ENCODE measurements at places on chromosomes 1 and 21.

- no peak for DNase-seq
Measured at GRCh38 chr1:217369996-217370551, 260.8 kb downstream of the GPATCH2 start.

DNA sequence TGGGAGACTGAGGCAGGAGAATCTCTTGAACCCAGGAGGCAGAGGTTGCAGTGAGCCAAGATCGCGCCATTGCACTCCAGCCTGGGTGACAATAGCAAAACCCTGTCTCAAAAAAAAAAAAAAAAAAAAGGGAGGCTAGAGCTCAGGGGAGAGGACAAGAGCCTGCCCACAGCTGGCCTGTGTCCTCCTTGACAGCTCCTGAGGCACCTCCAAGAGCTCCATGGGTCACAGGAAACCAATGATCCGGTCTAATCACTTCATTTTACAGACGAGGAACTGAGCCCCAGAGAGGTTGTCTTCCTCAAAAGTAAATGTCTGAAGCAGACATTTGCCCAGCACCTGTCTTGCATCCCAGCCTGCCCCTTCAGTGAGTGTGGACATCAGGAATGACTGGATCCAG, 49.4 kb downstream of the NID1 start:
- DNase-seq: no peak

DNA sequence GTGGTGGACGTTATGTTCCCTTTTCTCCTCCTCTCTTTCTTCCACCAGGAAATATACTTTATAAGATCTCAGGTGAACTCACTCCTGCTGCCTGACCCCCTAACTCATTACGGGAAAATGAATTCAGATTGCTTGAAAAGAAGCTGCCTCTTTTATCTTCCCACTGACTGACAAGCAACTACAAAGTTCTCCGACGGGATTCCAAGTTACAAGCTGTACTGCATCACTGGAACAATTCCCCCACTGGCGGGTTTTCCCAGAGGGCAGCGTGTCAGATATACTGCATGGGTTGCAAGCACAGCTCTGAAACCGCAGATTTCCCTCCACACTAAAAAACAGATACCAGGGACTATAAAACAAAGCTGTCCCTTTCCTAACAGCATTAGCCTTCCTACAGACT, 390.6 kb downstream of the KCTD3 start:
- DNase-seq: no peak

GRCh38 chr1:77012066-77012465, 144.8 kb downstream of the ST6GALNAC5 start:
- no peak for DNase-seq

DNA sequence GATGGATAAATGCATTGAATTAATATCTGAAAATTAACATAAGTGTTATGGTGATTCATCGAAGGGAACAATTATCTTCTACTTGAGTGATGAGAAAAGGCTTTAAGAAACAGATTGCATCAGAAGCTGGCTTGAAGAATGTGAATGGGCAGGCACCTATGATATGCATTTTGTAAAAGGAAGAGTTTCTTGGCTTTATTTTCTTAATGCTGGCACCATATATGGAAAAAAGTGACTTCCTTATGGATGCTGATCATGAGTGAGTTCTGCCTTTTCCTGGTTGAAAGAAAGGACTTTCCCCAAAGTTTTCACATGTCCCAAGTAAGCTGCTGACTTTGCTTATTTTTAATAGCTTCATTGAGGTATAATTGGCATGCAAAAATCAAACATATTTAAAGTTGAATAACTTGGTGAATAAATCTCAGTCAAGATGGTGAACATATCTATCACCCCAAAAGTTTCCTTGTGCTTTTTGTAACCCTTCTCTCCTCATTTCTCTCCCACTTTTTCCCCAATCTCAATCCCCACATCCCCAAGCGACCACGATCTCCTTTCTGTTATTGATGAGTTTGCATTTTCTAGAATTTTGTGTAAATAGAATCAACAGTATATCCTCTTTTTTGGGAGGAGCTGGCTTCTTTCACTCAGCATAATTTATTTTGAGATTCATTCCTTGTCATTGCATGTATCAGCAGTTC, 74.2 kb downstream of the SPATA46 start:
- no peak for DNase-seq

DNA sequence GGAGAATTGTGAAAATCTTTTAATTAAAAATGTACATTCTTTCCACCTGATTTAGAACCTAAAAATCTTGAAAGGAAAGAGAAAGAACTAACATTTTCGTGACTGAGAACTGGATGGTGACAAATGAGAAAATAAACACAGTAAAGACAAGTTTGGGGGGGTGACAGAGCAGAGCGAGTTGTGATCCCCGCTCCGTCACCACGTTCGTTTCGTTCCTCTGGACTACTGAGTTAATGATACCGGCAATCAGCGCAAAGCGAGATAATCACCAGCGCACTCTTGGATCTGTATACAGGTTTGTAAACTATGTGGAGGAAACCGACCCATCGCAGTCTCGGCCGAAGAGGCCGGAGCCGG, 31.2 kb upstream of the CFAP126 start:
- DNase-seq: no peak

GRCh38 chr1:117911051-117911450, 18.4 kb downstream of the GDAP2 start:
- DNase-seq: no peak

- no peak for DNase-seq
Measured at GRCh38 chr21:46557469-46557868, 47.4 kb downstream of the S100B start.

DNA sequence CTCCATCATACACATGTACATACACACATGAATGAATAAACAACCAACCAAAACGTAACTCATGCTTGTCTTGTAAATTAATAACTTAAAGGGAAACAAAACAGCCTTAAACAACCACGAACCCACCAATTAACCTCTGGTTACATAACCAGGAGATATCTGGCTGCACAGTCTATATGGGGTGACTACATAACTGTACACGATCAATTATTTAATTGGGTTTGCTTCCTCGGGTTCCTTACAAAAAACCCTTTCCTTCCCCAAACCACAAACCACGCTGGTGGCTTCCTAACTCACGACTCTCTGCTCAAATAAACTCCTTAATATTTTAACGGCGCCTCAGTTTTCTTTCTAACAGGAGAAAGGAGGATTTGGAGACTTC, 744 bp downstream of the ZNF670 start:
- no peak for DNase-seq

GRCh38 chr1:215523128-215523861, 43.8 kb upstream of the KCTD3 start:
- DNase-seq: no peak

DNA sequence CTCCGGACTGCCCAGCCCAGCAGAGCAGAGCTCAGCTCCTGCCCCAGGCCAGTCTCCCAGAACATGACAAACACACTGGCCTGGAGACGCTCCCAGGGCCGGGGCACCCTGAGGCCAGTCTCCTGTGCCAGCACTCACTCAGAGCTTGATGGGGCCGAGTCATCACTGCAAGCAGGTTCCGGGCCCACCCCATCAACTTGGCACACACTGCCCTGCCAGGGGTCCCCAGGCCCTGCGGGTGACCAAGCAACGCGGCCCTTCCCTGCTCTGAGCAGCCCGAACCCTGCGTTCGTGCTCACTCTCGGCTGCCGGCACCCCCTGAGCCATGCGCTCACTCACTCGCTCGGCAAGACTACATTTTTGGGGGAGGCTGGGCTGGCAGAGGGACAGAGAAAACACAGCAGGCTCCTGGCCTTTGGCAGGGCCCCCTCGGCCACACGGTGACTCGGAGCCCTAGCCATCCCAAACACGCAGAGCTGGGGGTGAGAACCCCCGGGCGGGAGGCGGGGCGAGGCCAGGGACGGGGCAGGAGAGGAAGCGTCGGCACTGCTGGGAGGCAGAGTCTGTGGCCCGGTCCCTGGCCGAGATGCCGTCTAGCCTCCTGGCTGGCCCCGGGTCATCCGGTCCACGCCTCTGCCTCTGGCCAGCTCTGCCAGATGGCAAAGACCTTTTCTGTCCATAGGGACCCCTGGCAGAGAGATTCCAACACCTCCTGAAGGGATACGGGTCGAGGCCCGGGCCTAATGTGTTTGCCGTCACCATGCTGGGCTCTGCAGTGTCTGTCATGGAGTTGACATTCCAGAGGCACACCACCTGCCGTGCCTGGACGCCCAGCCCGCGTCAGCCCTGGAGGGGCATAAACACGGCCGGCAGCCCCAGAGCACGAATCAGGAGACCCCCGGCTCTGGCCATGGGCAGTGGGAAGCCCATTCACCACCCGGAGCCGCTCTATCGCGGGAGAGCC, 68.0 kb downstream of the MEGF6 start:
- DNase-seq: peak; percentile 25

DNA sequence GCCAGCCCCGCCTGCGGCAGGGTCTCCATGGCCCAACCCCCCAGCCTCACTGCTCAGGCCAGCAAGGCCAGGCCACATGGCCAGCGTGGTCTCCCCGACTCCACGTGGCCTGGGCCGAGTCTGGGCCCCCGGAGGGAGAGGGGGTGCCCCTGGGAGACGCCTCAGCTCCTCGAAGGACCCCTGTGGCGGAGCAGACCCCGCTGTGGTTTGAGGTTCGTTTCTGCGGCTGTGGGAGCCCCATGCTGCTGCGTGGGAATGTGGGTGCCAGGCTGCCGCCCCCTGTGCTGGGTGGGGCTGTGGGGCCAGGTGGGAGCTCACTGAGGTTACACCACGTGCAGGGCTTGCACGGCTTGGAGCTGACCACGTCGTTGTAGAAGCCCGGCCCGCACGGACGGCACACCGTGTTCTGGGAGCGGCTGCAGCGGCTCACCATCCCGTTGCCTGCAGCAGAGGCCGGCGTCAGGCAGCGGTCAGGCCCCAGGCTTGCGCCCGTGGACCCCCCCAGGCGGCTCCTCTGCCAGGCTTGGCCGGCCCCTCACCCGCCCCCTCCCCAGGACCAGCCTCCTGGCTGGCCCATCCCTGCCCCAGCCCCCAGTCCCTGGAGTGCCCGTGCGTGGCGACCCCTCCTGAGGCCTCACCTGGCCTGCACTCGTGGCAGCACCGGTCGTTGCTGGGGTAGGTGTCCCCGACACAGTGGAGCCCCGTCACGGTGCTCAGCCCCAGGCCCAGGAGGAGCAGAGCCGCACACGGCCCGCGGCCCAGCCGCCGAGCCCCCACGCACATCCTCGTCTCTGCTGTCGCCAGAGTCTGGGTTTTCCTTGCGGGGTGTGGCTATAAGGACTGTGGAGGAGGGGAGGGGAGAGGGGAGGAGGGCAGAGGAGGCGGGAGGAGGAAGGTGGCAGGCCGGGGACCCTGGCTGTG, at the start of gene TNFRSF4:
TNFRSF4 (minus strand) TSS at position 809 of the 921 bp plus-strand sequence; CDS start at position 783, 26 bp downstream.
- DNase-seq: no peak

DNA sequence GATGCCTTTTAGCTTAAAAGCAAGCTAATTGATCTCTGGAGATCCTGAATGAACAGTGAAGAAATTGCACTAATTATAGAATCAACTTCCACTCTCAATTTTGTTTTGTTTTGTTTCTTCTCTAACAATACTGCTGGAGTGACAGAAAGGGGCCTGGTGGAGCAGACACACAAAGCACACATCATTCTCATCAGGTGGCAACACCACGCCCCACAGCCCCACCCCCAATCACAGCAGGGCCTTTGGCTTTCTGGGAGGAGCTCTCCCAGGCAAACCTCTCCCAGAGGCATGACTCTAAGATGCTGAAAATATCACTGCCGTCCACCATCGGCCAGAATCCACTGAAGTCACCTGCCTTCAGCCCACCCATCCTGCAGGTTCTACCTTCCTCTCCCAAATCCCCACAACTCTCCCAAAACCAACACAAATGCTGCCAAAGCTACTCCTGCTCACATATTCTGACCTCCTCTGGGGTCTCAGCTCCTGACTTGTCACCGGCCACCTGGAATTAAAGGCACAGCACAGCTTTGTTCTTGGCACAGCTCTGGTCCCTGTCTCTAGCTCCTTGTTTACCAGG, 120.7 kb downstream of the GRIK3 start:
- no peak for DNase-seq

GRCh38 chr1:238252033-238252802, 361.5 kb upstream of the ZP4 start:
- peak; percentile 77 for DNase-seq

GRCh38 chr1:224185208-224185607, 2.2 kb downstream of the DEGS1 start:
- DNase-seq: no peak

- no peak for DNase-seq
Measured at GRCh38 chr1:78058670-78059069, 12.9 kb downstream of the GIPC2 start.

DNA sequence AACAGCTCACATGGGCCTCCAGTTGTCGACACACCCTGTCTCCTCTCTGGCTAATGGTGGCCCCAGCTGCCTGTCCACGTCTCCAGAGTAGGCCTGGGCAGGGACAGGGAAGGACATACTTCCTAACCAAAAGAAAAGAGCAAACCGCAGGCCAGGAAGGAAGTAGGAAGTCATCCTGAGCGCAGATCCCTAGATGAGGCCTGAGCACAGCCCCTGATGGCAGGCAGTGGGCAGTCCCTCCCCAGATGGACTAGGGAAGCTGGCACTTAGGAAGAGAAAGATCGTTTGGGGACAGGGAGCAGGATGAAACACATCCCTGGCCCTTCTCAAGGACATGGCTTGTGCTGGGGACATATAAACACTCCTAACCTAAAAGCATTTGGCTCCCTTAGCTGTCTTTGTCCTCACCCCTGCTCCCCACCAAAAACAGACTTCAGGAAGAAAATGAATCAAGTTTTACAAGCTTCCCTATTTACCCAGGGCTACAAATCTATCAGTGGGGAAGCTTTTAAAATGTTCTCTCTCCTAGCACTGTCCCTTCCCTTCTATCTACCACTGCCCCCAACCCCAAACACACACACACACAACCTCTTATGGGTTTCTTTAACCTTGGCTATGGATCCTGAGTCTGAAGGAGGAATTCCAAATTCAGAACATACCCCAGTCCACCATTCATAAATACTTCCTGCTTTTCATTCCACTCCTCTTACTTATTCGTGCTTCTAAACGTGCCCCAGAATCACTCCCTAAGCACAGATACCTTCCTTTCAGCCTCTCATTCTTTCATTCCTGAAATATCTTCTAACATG, 21.1 kb downstream of the SSBP3 start:
- no peak for DNase-seq

GRCh38 chr1:92291372-92291999, 7.3 kb downstream of the GLMN start:
- DNase-seq: peak; percentile 27

DNA sequence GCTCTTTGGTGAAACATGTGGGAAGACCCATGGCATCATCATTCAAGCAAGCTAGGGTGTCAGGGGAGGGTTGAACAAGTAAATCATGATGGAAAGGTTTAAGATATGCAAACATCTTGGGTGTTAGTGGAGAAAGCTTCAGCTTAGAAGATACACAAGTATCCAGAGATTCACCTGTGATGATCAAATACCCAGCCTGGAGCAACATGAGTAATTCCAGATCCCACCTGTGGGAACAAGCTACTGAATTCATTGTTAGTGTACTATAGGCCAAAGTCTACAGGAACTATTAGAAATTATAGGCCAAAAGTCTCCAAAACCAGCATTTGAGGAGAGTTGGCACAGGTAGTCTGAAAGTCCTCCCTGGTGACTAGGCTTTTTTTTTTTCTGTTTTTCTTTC, 499.9 kb downstream of the NUF2 start:
- DNase-seq: no peak

- DNase-seq: no peak
Measured at GRCh38 chr1:207883660-207884250, 27.2 kb downstream of the CD34 start.

GRCh38 chr1:6996371-6996770, 211.1 kb downstream of the CAMTA1 start:
- no peak for DNase-seq

- DNase-seq: peak; percentile 25
Measured at GRCh38 chr1:103108376-103109150, at the start of gene COL11A1. COL11A1 (minus strand) TSS chr1:103108522; CDS start chr1:103108178, 344 bp downstream.
